Head of caudate nucleus (tissue), 42 donors: ENCODE measurements at places on chromosomes 2 and 18.

GRCh38 chr18:25563346-25563745 lies 211.4 kb upstream of the ZNF521 start:
- no peak for DNase-seq

- DNase-seq: no peak
Observed at GRCh38 chr2:119649364-119649917, 29.6 kb upstream of the TMEM177 start.

DNA sequence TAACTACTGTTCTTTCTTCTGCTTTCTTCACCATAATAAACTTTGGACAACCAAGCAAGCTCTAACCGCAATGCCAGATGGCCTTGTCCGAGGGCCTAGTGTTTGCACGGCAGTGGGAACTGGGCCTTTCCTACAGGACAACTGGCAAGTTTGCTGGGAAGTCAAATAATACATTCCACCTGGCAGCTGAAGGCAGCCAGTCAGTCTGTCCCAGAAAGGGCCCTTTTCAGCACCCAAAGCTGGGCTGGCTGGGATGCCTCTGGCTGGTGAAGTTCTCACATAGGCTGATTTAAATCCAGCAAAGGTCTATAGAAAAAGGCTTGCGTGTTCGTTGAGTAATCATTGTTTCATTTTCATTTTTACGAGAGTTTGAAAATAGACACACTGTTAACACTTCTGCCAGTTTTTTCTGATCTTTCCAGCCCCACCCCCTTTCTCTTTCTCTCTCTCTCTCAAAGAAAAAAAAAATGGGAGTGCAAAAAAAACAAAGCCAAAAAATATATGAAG lies 110.0 kb upstream of the EPAS1 start:
- DNase-seq: peak; percentile 25

- no peak for DNase-seq
Observed at GRCh38 chr2:30412047-30412683, 34.9 kb upstream of the LCLAT1 start.

- no peak for DNase-seq
Observed at GRCh38 chr2:96146881-96147592, 1.8 kb upstream of the DUSP2 start.

- no peak for DNase-seq
Observed at GRCh38 chr18:25470062-25470461, 118.1 kb upstream of the ZNF521 start.

DNA sequence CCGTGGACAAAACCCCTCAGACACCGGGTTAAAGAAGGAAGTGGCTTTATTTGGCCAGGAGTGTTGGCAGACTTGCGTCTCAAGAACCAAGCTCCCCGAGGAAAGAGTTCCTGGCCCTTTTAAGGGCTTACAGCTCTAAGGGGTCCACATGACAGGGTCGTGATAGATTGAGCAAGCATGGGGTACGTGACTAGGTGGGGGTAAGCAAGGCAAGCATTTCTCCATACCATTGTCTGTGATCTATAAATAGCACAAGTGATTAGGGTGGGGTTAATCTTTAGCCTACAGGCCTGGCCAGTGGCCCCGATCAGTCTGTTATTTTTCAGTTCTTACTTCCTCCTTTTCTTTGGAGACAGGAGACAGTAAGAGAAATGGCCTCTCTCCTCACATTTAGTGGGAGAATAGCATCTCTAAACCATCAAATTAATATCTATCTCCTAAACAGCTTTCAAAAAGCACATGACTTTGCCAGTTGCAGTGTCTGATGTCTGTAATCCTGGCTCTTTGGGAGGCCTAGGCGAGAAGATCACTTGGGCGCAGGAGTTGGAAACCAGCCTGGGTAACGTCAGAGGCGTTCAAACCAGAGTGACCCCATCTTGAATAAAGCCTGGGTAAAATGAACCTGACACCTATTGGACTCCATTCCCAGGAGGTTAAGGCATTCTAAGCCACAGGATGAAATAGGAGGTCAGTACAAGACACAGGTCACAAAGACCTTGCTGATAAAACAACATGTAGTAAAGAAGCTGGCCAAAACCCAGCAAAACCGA lies 18.3 kb upstream of the CNOT11 start:
- DNase-seq: no peak

DNA sequence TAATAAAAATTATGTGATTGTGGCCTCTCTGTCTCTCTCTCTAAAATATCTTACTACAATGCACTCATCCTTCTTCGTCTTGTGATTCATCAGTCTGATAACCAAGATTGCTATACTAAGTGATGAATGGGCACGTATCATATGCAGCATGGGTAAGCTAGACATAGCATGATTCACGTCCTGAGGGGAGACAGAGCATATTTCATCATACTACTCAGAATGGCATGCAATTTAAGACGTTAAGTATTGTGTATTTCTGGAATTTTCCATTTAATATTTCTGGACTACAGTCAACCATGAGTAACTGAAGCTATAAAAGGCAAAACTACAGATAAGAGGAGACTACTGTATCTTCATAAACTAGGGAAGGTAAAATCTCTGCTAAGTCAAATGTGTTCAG lies 97.0 kb upstream of the CD226 start:
- DNase-seq: no peak

DNA sequence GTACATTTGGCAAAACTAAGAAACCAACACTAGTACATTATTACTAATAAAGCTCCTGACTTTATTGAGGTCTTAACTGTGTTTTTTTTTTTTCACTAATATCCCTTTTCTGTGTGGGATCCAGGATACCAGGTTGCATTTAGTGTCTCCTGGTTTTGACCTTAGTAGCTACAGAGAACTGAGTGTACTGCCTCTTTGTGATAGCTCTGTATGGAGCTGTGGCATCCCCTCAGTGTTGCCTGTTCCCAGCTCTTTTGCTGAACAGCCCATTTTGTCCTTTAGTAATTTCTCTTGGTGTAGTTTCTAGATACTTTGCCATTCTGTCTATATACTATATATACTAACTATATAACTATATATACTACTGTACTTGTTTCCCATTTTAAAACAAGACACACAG lies 31.6 kb downstream of the KCMF1 start:
- DNase-seq: no peak

DNA sequence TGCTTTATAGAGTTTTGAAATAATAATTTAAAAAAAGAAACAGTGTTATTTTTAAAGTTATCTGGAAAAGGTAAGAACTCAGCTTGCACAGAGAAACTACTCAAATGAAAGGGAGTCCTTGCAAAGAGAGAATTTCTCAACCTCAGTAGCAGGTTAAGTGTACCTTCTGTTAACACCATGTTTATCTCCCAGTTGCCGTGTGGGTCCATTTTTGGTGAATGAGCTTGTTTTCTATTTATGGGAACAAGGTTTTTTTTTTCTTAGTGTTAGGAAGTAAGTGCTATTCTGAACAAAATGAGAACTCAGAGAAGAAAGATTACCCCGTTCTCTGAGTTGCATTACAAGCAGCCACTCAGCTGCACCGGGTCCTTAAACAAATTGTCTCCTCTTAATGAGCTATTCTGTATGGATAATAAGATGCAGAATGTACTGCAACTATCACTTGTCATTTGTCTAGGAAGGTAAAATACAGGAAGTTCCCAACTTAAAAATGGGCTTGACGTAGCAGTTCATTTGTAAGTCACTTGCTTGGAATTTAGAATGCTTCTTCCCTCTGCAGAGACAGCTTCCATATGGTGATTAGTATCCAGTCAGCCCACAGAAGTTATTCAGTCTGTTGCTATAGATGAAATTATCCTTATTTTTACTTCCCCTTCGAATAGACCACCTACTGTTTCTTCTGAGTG lies 74.9 kb downstream of the LTBP1 start:
- DNase-seq: no peak

DNA sequence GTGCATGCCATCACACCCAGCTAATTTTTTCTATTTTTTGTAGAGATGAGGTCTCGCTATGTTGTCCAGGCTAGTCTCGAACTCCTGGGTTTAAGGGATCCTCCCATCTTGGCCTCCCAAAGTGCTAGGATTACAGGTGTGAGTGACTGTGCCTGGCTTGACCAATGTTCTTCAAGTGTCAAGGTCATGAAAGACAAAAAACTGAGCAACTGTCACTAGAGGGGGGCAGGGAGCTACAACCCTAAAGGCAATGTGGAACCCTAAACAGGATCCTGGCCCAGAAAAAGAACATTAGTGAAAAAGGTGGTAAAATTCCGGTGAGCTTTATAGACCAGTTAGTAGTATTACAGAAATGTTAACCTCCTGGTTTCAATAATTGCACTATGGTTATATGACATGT lies 7.3 kb downstream of the MYO5B start:
- DNase-seq: no peak

GRCh38 chr2:17620280-17620679 lies 79.8 kb downstream of the VSNL1 start:
- DNase-seq: peak; percentile 25

- DNase-seq: no peak
Observed at GRCh38 chr18:55018602-55019001, 59.3 kb upstream of the CCDC68 start.

GRCh38 chr18:51340332-51340731 lies 142.9 kb upstream of the MEX3C start:
- DNase-seq: no peak

GRCh38 chr2:231228223-231228622 lies 29.8 kb downstream of the ARMC9 start:
- DNase-seq: no peak

DNA sequence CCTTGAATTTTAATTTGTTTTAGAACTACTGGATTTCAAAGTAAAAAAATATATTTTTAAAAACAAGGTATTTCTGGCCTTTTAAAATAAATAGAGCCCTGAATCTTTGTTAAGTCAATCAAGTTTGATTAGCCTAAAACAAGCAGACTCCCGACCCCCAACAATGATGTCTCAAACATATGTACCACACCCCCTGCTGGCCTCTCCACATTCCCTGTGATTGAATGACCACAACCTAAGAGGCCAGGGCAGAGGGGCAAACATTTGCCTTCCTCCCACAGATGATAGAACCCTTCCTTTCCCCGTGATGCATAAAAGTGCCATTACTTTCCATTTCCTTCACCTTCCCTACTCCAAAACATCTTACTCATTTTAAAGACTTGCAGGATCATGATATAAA lies 130.9 kb downstream of the STK39 start:
- no peak for DNase-seq

- DNase-seq: no peak
Observed at GRCh38 chr2:7961550-7961949, 720.3 kb upstream of the ID2 start.

- DNase-seq: no peak
Observed at GRCh38 chr2:186129767-186130581, 356.1 kb upstream of the ZC3H15 start.

GRCh38 chr18:12302391-12303147 lies 5.5 kb upstream of the TUBB6 start:
- DNase-seq: no peak

GRCh38 chr2:26725521-26725820 lies 32.9 kb downstream of the KCNK3 start:
- DNase-seq: no peak

GRCh38 chr2:100753444-100753843 lies 66.5 kb upstream of the NPAS2 start:
- no peak for DNase-seq

DNA sequence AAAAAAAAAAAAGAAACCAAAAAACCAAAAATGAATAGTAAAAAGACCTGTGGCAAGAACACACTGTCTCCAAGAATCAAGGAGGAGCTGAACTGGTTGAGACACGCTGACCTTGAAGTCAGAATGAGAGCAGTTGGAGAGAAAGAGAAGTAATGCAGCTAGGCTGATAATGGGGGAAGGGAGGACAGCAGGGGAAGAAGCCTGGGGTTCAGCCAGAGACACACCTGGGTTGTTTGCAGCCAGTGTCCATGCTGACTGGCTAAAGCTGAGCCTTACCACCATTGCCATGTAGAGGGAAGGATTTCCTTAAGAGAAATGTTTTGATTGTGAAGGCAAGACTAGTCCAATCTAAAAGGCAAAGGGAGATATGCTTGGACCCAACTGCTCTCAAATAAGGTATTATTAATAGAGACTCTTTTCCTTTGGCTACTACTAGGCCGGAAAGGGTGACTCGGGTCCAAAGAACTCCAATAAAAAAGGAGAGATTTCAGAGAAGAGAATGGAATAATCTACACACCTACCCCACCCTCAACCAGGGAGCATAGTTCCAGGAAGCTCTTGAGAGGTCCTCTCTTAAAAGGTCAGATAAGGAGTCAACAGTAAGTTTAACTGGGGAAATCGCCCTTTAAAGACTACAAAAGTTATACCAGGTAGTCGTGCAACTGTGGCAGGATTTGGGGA lies 25.2 kb upstream of the REL start:
- no peak for DNase-seq

DNA sequence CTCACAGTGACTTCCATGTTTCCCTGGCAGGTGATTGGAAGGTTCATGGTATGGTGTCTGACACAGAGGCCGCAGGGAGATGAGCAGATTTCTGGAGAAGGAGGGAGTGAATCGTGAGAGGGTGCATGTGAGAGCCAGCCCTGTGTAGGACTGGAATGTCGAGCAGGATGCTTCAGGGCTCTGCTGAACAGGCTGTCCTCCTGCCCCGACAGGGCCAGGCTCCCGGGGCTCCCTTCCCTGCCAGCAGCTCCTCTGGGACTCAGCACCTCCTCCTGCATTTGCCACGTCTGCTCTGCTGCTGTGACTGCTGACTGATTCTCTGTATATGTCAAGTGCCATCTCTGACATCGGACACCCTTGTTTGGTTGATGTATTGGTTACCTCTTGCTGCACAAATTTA lies 38.5 kb upstream of the INHBB start:
- no peak for DNase-seq

DNA sequence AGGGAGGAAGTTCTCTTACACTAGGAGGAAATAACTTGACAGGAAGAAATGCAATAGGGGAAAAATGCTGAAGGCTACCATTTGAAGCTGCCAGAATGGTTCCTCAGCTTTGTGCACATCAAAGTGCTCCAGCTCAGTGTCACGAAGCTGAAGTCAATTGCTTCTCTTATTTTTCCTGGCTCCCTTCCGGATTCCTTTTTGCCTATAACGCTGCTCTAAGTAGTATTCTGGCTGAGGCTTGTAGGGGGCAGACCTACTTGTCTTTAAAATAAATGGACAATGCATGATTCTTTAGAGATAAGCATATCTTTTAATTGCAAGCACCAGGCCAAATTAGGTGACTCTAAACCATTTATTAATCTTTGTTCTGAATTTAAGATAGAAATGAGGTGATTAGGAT lies 60.3 kb upstream of the SCN1A start:
- no peak for DNase-seq

DNA sequence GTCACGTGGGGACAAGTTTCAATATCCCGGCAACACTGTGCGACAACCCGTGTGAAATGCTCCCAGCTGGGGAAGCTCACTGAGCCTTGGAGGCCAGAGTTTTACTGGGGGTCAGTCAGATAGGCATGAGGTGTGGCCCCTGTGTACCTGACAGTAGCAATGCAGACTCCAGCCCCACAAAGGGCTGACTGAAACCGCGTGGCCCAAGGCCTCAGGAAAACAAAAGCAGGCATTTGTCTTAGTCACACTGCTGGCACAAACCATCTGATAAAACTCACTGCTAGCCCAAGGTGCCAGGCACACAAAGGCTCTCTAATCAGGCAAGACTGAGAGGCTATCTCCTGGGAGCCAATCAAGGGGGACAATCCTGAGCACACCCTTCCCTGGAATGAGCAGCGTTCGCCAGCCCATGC lies 786.6 kb upstream of the RAB6C start:
- DNase-seq: no peak

GRCh38 chr2:15863494-15864175 lies 76.7 kb upstream of the MYCN start:
- no peak for DNase-seq
